ENCODE measurements at places on chromosomes 12 and 14. TPM values are rescaled to one million over a fixed set of nuclear protein-coding genes. Genes with fewer than 3 reads are reported as not detected.

GRCh38 chr14:100450736-100451135, 127.6 kb downstream of the SLC25A47 start:
- DNase-seq, result no peak

- DNase-seq, result no peak
These were observed 8.3 kb downstream of the KRT80 start for GRCh38 chr12:52183544-52183910.

DNA sequence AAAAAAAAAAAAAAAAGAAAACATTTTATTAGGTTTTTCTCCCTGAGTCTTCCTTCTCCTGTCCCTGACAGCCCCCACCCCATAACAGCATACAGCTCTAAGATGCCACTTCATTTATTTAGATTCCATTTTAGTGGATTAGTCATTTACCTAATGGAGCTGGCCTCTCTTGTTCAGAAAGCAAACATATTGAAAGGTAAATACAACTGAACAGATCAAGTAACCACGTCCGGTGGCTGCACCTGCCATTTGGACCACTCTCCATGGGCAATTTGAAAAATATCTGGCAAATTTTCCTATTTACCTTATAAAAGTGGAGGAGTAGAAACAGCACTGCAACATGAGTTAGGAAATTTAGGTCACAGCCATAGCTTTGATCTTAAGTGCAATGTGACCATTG, 254.6 kb downstream of the C12orf42 start:
- DNase-seq, result no peak

The FICD gene
- total RNA-seq, result 3.3 TPM

GRCh38 chr12:85089792-85090191, 53.6 kb downstream of the LRRIQ1 start:
- DNase-seq, result no peak

The TAS2R43 gene
- total RNA-seq, result not detected

- DNase-seq, result peak; percentile 44
These were observed 5.8 kb upstream of the TBPL2 start for GRCh38 chr14:55446127-55446736.

DNA sequence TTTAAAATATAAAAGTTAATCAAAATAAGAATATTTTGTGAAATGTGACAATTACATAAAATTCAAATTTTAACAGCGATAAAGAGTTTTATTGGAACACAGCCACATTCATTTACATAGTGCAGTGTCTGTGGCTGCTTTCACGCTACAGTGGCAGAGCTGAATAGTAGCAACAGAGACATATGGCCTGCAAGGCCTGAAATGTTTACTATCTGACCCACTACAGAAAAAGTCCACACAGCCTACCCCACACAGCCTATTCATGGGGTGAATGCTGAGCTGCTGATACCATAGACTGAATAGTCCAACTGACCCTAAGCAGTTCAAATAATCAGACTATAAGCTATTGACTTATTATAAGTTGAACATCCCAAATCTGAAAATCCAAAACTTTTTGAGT, 13.2 kb downstream of the GNS start:
- no peak for DNase-seq

- DNase-seq, result no peak
These were observed 693.2 kb upstream of the MIS18BP1 start for GRCh38 chr14:45946251-45946650.

DNA sequence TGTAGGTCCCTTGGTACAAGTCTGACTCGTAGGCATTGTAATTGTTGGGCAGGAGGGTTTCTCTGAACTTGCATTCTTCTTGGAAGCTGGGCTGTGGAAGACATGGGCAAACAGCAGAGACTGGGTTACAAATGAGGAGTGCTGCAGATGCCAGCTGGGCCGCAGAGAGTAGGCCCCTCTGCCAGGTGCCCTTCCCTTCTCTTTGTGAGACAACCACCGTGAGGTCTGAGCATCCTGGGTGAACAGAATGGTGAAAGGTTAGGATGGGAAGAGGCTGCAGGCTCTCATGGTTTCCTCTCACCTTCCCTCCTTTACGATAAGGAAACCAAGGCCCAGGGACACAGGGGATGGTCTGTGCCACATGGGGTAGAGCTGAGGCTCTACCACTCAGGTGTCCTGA, 11.3 kb downstream of the FGF6 start:
- DNase-seq, result no peak

DNA sequence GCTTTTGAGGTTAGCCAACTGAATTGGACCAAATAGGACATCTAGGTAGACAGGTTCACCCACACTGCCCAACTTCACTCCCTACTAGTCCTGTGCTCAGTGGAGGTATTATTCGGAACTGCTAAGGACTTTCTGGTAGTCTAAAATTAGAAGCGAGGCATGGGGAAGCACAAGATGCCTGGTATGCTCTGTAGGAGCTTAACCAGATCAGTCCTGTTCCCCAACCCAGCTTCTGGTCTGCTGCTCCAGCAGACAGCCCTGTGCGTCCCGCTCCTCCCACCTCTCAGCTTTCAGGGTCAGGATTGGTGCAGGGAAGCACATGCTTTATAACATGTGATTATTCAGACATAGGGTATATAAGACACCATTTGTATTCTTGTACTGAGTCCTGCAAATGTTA, 31.2 kb downstream of the PRB3 start:
- no peak for DNase-seq

The GPX2 gene
- not detected for total RNA-seq

- DNase-seq, result no peak
These were observed 254.4 kb downstream of the DAD1 start for GRCh38 chr14:22334627-22335026.

GRCh38 chr14:20750194-20750593, 4.5 kb downstream of the EDDM3A start:
- no peak for DNase-seq

DNA sequence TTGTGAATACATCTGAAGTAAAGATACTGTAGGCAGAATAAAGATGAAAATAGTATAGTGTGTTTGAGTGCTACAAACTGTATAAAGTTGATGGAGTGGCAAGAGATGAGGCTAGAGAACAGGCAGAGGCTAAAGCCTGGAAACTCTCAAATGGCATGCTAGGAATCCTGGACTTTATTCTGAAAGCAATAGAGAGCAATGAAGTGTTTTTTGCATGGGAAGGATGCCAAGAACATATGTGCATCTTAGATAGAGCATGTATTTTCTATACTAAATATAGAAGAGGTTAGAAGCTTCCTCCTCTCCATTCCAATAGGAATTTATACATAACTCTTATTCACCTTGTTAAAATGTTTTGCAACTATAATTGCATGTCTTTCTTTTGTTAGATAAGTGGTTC, 86.3 kb upstream of the TMTC2 start:
- DNase-seq, result no peak

DNA sequence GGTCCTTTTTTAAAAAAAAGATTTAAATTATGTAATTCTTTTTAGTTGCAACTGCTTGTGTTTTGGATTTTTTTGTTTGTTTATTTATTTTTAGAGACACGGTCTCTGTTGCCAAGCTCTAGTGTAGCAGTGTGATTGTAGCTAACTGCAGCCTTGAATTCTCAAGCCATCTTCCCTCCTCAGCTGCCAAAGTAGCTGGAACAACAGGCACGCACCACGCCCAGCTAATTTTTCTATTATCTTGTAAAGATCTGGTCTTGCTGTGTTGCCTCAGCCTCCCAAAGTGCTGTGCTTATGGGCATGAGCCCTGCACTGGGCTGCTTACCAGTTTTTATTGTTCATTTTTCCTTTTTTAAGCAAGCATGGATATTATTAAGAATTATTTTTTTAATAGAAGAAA, 10.6 kb upstream of the ART4 start:
- no peak for DNase-seq

- no peak for DNase-seq
These were observed 139.1 kb upstream of the C14orf180 start for GRCh38 chr14:104440297-104440956.

Data from epithelial cell of proximal tubule (primary cell).